NCI-H2171 (cell line): ENCODE measurements at places on chromosomes 2 and 18.

GRCh38 chr2:205148755-205149154 is 533.5 kb upstream of the NRP2 start:
- DNase-seq = no peak

- no peak for DNase-seq
These were observed 87.9 kb downstream of the ZNF804A start for GRCh38 chr2:184685999-184686841.

- DNase-seq = no peak
These were observed 201.0 kb downstream of the MBD2 start for GRCh38 chr18:54023471-54023870.

- DNase-seq = no peak
These were observed 12.9 kb upstream of the NFATC1 start for GRCh38 chr18:79382681-79383387.

DNA sequence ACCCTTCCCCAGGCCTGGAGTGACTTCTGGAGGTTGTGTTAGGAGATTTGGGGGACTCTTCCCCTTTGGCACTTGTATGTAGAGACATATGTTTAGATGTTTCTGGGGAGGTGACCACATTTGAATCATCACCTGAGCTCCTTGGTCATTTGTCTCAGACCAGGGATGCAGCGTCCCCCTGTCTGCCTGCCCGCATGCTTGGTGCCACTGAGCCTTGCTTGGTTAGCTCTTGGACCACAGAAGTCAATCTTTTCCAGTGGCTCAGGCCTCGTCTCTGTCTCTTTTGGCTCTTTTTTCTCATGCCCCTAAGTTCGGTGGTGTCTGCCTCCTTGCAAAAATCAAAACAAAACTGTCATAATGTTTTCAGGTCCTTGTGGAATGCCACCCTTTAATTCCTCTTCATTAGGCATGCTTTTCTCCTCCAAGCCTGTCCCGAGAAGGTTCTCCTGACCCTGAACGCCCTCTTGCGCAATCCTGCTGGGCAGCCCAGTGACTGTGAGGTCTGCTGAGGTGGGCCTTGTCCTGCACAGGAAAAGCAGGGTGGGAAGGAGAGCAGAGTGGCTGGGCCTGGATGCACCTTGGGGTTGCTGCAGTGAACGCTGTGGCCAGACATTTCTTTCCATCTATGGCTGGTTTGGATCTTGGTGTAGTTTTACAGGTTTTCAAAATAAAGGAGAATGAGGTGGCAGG is 24.9 kb downstream of the GLI2 start:
- DNase-seq = no peak

DNA sequence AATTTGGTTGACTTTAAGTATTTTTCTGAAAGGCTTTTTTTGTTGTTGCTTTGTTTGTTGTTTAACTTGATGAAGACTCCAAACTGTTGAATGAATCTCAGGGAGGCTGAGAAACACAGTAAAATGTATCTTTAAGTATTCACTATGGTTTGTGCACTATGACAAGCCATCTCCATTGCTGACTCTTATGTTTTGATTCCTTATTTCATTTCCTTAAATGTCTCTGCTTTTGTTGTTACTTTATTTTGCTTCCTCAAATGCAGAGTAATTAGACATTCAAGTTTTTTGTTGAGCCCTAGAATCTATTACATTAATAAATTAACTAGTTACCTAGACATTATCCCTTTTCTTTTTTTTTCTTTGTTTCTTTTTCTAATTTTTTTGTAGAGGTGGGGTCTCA is 46.3 kb upstream of the SLC39A10 start:
- no peak for DNase-seq

- no peak for DNase-seq
These were observed 173.1 kb upstream of the STON1 start for GRCh38 chr2:48356701-48357325.

DNA sequence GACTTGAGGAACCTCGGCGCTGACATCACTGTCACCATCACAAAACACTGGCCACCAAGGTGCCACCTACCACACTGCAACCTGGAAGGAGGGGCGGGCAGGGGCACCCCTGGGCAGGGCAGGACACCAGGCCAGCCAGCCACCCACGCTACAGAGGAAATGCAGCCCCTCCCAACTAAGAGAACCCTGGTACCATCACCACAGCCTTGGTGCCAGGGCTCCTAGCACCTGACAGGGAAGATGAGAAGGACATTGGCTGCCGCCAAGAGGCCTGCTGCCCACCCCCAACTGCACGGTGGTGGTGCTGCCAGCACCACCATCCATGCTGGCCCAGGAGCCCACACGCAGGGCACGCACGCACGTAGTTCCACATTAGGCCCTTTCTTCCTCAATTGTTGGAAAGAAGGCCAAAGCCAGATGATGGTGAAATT is 88.7 kb downstream of the HDAC4 start:
- no peak for DNase-seq
